ENCODE measurements at places on chromosomes 12 and 14.

DNA sequence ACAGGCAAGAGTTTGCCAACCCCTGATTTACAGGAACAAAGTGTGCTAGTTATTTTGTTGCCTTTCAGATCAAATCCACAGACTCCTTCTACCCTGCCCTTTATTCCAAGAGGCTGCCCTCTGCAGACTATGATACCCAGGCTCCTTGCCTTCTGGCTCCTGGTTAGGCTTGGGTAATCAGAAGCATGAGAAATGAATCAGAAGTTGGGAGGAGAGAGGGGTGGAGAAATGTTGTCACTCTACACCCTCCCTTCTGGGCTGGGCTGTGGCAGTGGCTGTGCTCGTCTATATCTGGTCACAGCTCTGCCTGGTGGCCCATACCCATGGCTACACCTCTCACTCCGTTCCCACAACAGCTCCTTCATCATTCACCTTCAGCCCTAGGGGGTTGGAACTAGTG, 204.6 kb upstream of the PLXNC1 start:
- DNase-seq: no peak

GRCh38 chr12:125412506-125412905, 347.3 kb downstream of the AACS start:
- no peak for DNase-seq

DNA sequence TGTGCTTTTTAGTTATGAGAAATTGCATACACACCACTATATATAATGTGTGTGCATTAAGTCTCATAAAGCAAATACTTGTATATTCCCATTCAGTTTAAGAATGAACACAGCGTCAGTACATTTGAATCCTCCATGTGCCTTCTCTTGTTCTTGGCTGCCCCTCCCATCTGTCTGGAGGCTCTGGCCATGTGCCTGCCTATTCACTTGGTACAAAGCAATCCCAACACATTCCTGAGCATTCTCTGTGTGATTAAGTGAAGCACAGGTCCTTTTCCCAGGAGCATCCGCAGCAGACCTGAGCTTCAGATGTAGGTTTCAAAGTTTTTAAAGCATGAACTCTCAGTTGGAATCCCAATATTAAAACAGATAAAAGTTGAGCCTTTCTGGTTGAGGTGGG, 58.7 kb downstream of the POLR3B start:
- DNase-seq: no peak

DNA sequence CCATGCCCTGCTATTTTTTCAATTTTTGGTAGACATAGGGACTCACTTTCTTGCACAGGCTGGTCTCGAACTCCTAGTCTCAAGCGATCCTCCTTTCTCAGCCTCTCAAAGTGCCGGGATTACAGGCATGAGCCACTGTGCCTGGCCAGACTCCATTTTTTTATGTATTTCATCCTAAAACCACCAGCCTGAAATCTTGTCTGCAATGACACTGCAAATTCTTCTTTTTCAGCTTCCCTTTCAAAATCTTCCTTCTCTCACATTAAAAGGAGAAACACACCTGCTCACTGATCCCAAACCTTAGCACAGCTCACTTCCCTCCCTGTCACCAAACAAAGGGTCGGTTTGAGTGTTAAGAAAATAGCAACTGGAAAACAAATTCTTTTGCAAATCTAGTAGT, 62.6 kb downstream of the PPP2R5E start:
- DNase-seq: no peak

DNA sequence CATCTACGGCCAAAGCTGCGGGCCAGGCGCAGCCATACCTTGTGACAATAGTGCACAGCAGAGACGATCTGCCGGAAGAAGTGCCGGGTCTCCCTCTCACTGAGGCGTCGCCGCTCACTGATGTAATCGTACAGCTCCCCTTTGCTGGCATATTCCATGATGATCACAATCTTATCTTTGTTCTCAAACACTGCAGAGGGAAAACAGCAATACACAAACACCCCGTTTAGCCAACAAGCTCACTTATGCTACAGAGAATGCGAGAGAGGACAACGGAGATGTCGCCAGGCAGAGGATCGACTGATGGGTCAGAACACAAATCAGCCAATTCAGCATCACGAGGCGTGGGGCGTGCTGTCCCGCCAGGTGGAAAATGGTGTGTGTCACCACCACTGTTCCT, 52.1 kb downstream of the NUAK1 start:
- no peak for DNase-seq

DNA sequence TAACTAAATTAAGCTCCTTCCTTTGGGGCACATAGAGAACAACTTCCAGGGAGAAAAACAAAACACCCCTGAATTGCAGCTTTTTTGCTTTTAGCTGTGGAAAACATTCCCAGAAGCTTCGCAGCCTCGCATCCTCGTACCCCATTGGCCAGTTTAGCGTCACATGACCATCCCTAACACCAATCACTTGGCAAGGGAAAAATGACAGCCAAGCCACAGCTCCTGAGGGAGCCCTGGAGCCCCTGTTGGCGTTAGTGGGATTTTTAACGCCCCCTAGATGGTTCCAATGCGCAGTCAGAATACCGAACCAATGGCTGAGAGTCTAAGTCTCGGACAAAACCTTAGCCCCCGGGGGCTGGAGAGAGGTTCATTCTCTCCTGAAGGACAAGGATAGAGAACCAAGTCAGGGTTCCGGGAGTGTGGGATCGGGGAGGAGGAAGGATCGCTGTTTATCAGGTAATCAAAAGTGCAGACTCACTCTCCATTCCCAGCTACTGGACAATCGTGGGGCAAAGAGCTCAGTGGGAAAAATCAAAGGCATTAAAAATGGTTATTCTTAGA, 135.6 kb upstream of the HIF1A start:
- no peak for DNase-seq

GRCh38 chr14:95619785-95620417, 66.3 kb upstream of the TCL1B start:
- no peak for DNase-seq

- DNase-seq: no peak
Measured at GRCh38 chr12:107207931-107208525, 114.7 kb upstream of the CRY1 start.

- no peak for DNase-seq
Measured at GRCh38 chr12:19382563-19382962, 56.7 kb upstream of the AEBP2 start.

GRCh38 chr14:85556267-85556666, 26.3 kb downstream of the FLRT2 start:
- no peak for DNase-seq

GRCh38 chr12:38907201-38907923, 2.0 kb upstream of the CPNE8 start:
- no peak for DNase-seq

GRCh38 chr12:118187751-118188435, 52.0 kb downstream of the PEBP1 start:
- DNase-seq: peak; percentile 8

- DNase-seq: no peak
Measured at GRCh38 chr14:63705561-63706070, 22.2 kb downstream of the SGPP1 start.

DNA sequence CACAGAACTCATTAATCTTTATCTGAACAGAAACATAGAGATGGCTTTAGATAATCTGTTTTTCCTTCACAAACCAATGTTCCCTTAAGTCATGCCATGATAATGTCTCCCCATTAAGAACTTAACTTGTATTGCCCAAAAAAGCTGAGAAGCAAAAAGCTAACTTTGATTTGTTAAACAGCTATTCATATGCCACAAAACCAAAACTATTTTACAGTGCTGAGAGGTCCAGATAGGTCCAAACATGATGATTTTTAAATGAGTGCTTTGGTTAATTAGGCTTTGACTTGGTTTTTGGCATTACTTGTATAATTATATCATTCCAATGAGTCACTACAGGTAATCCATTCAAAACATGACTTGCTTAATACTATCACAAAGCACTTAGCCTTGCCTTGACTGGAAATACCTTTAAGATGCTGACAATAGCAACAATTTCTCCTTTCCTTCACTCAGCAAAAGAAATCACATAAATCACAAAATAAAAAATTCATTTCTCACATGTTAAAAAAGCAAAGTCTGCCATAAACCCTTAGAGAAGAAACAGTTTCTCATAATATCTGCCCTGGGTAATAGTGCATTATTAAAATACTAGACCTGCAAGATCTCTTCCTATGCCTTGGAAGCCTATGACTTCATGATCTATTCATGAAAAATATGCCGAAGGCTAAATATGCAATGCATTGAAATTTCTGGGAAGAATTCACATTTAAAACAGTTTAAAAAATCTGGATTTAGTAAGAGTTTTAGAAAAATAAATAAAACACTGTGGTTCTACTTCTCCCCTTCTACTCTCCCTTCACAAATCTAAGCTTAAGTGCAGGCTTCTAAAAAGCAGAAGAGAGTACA, 52.0 kb upstream of the SAV1 start:
- no peak for DNase-seq

GRCh38 chr14:28766469-28766955, at the start of gene FOXG1:
Gene FOXG1, plus strand, starts transcription at chr14:28766787. Its CDS starts 493 bp downstream, at chr14:28767280.
- peak; percentile 91 for DNase-seq

- DNase-seq: no peak
Measured at GRCh38 chr14:60805841-60806430, 71.4 kb downstream of the MNAT1 start.

- peak; percentile 83 for DNase-seq
Measured at GRCh38 chr14:81269100-81269978, 48.6 kb upstream of the GTF2A1 start.

GRCh38 chr14:22131749-22132476, 457.1 kb downstream of the DAD1 start:
- DNase-seq: peak; percentile 42

- DNase-seq: no peak
Measured at GRCh38 chr12:83365317-83365716, 678.6 kb downstream of the TMTC2 start.

DNA sequence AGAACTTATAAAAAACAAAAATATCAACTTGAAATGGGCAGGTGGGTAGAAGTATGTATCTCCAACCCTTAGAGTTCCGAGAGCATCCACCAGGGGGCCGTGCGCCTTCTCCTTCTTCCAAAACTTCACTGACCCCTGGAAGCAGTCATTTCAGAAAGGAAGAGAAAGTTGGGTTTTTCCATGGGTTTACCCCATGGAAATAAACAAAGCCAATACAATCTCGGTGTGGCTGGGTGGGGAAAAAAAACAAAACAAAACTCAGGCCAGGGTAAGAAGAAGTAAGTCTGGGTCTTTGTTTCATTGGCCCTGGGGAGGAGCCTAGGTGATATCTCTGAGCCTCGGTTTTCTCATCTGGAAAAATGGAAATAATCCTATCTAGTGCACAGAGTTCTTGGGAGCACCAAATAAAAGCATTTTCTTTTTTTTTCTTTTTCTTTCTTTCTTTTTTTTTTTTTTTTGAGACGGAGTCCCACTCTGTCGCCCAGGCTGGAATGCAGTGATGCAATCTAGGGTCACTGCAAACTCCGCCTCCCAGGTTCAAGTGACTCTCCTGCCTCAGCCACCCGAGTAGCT, 33.6 kb upstream of the HNF1A start:
- peak; percentile 29 for DNase-seq

DNA sequence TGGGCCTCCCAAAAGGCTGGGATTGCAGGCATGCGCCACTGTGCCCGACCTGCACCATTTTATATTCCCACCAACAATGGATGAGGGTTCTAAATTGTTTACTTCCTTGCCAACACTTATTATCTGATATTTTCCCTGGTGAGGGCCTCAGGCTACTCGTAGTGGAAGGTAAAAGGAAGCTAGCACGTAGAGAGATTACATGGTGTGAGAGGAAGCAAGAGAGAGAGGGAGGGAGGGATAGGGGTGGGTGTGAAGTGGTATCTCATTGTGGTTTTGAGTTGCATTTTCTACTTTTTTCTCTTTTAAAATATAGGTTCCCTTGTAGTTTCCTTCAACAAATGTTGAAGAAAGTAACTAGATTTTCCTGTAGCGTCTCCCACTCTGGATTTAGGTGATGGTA, 30.9 kb downstream of the MYO1H start:
- DNase-seq: no peak

GRCh38 chr12:18467620-18468245, 206.4 kb downstream of the PIK3C2G start:
- no peak for DNase-seq

DNA sequence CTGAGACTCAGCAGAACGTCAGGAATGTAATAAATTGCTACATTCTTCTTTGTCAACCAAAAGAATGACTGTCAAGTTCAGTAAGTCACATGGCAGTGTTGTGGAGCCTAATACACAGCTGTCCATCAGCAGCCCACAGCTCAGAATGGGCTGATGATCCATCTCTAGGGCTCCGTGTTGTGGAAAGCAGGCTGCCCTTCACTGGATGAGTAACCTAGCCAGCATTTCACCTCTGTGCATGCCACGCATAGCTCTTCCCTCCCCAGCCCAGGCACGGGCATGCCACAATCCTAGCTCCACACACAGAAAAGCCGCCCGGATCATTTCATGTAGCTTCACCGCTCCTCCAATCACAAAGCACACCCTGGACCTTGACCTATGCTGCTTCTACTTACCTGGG, 878.0 kb upstream of the TMEM132C start:
- no peak for DNase-seq

GRCh38 chr14:69700575-69700974, 66.4 kb upstream of the SRSF5 start:
- DNase-seq: no peak

GRCh38 chr12:31740628-31741027, 11.8 kb upstream of the AMN1 start:
- DNase-seq: no peak

DNA sequence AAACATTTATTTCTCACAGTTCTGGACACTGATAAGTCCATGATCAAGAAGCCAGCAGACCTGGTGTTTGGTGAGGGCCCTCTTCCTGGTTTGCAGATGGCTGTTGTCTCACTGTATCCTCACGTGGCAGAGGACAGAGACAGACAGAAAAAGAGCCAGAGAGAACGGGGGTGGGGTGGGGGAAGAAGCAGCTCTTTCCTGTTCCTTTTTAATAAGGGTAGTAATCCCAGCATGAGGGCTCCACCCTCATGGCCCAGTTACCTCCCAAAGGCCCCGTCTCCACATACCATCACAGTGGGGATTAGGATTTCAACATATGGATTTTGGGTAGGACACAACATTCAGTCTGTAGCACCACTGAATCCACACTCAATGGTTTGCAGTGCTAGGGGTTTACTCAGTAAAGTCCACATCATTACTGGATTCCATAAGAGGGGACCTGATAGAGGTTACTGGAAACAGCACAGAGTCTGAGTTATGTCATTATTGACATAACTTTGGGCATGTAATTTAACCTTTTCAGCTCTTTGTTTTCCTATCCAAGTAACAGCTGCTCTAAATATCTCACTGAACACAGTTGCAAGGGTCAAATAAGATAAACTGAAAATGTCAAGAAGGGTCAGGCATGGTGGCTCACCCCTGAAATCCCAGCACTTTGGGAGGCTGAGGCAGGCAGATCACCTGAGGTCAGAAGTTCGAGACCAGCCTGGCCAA, 53.2 kb downstream of the RPAP3 start:
- DNase-seq: no peak

DNA sequence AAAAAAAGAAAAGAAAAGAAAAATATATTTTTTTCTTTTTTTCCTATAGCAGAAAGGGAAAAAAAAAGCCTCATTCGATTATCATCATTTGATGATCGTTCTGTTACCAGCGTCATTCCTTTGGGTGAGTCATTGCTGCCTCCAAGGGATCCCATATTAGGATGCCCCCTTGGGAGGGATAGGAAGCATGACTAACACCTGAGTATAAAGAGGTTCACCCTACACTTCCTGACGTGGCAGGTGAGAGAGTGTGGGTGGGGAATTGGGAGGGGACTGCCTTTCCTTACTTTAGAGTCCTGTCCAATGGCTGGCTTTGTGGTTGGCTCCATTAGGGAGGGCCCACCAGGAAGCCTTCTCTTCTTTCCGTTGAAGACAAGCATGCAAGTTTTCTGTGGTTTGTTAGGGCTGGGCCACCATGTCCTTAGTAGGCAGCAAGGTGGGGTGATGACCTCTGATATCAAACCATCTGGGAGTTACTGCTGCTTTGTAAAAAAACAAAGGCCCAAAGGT, 56.1 kb upstream of the FUT8 start:
- DNase-seq: no peak
